ENCODE measurements at places on chromosomes 2 and 18. TPM values are rescaled to one million over a fixed set of nuclear protein-coding genes. Genes with fewer than 3 reads are reported as not detected.

REG1A gene
- total RNA-seq, result not detected

- peaks cover 63% of the 10 kb centered on the region for H3K4me1 ChIP-seq
- peaks cover 2% of the 10 kb centered on the region for H3K36me3 ChIP-seq
- H3K4me3 ChIP-seq, result peak overlapping the region; percentile 58
- H3K27me3 ChIP-seq, result peaks cover 6% of the 10 kb centered on the region
- DNase-seq, result no peak
These were observed 877 bp upstream of the BCL2L11 start for GRCh38 chr2:111119822-111120252.

GRCh38 chr2:39689272-39689841 lies 23.6 kb downstream of the TMEM178A start:
- H3K36me3 ChIP-seq, result no peaks in the 10 kb centered on the region
- no peak overlapping the region for H3K27ac ChIP-seq
- H3K4me3 ChIP-seq, result no peak overlapping the region
- H3K4me1 ChIP-seq, result no peaks in the 10 kb centered on the region

CD226 gene
- 54.0 TPM for total RNA-seq

GRCh38 chr18:59272221-59272888 lies 899 bp downstream of the RAX start:
- H3K4me3 ChIP-seq, result peak overlapping the region; percentile 15
- no peaks in the 10 kb centered on the region for H3K36me3 ChIP-seq
- DNase-seq, result no peak
- H3K4me1 ChIP-seq, result no peaks in the 10 kb centered on the region
- no peak overlapping the region for H3K27ac ChIP-seq

HSPE1 gene
- total RNA-seq, result 51.7 TPM

DNA sequence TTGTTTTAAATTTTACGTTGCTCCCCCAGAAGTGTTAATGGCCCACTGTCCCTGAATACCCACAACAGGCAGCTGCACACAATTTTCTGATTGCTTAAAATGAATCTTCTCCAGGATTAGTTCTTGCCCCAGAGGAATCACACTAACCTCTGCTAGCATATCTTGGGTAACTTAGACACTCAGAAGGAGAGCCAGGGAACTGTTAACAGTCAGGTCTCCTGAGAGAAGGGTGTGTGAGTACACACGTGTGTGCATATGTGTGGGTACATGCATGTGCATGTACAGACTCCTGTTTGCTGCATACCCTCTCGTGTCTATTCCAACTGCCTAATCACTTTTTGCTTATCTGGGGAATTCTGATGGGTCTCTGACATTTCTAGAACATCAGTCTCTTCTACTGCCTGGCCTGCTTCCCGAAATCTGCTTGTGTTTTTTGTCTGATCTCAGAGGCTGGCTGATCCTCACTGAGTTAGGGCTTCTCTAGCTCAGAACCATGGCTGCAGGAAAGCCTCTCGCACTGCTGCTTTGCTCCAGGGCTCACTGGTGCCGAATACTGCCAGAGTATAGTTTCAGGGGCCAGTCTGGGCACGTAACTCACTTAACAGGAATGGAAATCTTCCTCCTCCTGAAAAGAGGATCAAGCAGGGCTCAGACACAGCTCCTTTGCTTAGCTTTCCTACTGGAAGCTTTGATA lies 62.8 kb downstream of the PRELID3A start:
- no peaks in the 10 kb centered on the region for H3K36me3 ChIP-seq
- H3K27me3 ChIP-seq, result no peaks in the 10 kb centered on the region
- no peak for DNase-seq
- H3K4me3 ChIP-seq, result no peak overlapping the region
- no peaks in the 10 kb centered on the region for H3K4me1 ChIP-seq
- no peak overlapping the region for H3K27ac ChIP-seq

DNA sequence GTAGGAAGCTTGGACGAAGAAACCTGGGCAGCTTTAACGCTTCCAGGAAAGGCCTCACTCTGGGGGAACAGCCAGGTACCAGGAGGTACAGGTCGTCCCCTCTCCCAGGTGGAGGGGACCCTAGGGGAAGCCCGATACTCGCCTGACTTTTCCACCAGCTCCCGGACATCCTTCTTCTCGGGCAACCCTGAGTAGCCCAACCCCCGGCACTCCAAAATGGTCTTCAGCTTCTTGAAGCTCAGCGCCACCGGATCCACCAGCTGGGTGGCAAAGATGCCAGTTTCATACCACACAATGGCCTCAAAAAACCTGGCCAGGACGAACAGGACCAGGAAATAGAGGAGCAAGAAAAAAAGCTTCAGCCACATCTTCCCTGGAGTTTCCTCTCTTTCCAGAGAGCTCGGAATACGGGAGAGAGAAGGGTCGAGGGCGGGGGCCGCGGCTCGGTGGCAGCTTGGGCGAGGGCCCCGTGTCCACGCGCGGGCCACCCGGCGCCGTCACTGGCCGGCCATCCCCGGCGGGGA lies 1.1 kb downstream of the RNF103 start:
- H3K27me3 ChIP-seq, result no peaks in the 10 kb centered on the region
- peak overlapping the region; percentile 68 for H3K27ac ChIP-seq
- peak; percentile 17 for DNase-seq

MOB1A gene
- total RNA-seq, result 156 TPM

GRCh38 chr2:74255660-74256213 lies 57.3 kb downstream of the MTHFD2 start:
- H3K27me3 ChIP-seq, result no peaks in the 10 kb centered on the region
- H3K4me3 ChIP-seq, result no peak overlapping the region
- no peak overlapping the region for H3K27ac ChIP-seq
- H3K36me3 ChIP-seq, result no peaks in the 10 kb centered on the region
- no peaks in the 10 kb centered on the region for H3K4me1 ChIP-seq
